ENCODE measurements at places on chromosomes 16 and 17.

DNA sequence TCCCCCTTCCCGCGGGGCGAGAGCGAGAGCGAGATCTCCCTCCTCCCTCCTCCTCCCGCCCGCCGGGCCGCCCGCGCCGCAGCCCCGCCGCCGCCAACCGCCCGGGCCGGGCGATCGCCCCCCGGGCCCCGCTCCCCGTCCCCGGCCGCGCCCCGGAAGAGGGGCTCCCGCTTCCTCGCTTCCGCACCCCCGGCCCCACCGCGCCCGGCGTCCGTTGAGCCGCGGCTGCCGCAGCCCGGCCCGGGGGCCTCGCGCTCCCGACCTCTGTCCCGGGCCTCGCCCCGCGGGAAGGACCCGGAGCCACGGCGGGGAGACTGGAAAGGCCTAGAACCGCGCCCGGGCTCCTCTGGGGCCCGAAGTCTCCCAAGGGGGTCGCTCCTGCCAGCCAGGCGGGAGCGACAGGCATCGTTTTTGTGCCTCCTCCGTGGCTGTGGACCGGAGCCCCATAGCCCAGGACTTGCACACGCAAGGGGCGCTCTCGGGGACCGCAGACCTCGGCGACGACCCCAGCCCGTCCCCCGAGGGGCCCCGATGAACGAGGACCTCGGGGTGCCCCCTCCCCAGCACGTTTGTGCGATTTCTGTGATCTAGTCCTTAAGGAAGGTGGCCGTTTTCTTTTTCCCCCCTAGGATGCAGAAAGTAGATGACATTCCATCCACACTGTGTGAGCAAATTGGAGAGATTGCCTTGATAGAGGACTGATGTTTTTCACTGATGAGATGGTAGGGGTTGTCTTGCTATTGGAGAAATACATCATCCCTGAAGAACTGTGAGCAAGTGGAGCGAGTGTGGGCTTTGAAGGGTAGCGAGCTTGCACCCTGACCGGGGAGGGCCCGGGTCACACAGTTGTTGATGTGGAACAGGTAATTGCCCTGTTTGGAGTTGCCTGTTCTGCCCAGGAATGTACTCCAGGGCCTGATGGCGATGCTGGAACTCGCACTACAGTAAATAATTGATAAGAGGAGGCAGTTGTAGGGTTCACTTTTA is 611 bp downstream of the BANP start:
- H3K4me3 ChIP-seq = peak overlapping the region; percentile 97
- peak overlapping the region; percentile 94 for H3K27ac ChIP-seq
- no peaks in the 10 kb centered on the region for H3K27me3 ChIP-seq
- H3K36me3 ChIP-seq = peaks cover 27% of the 10 kb centered on the region
- H3K4me1 ChIP-seq = peaks cover 56% of the 10 kb centered on the region

DNA sequence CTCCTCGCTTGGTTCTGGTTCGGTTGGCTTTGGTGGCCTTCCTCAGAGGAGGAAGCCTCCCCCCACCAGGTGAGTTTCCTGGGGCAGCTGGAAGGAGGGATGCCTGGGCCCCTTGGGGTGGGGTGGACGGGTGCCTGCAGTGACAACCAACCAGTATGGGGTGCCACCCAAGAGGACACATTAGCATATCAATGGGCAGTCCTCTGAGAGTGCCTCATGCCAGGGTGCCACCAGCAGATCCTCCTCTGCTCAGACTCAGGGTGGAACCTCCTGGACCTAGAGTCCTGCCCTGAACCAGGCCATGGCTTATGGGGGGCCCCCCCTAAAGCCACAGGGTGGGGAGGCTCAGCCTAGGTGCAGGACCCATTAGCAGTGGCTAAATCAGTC is 2.7 kb downstream of the PPP1R1B start:
- H3K4me1 ChIP-seq = peaks cover 10% of the 10 kb centered on the region
- no peak overlapping the region for H3K27ac ChIP-seq
- H3K27me3 ChIP-seq = peaks cover 55% of the 10 kb centered on the region
- no peak overlapping the region for H3K4me3 ChIP-seq

- H3K4me1 ChIP-seq = no peaks in the 10 kb centered on the region
- DNase-seq = no peak
- no peaks in the 10 kb centered on the region for H3K36me3 ChIP-seq
Measured at GRCh38 chr17:7745748-7746470, 28.4 kb downstream of the DNAH2 start.

- H3K27me3 ChIP-seq = peaks cover 9% of the 10 kb centered on the region
- no peaks in the 10 kb centered on the region for H3K36me3 ChIP-seq
- peak overlapping the region; percentile 53 for H3K27ac ChIP-seq
- H3K4me3 ChIP-seq = peak overlapping the region; percentile 78
- DNase-seq = peak; percentile 36
- peaks cover 13% of the 10 kb centered on the region for H3K4me1 ChIP-seq
Measured at GRCh38 chr17:17391668-17392370, 85.0 kb upstream of the MED9 start.

GRCh38 chr16:61763013-61763412 is 273.2 kb downstream of the CDH8 start:
- no peaks in the 10 kb centered on the region for H3K27me3 ChIP-seq
- H3K4me3 ChIP-seq = no peak overlapping the region
- DNase-seq = no peak
- no peak overlapping the region for H3K27ac ChIP-seq
- H3K36me3 ChIP-seq = no peaks in the 10 kb centered on the region

GRCh38 chr17:58556833-58557250 is 42.4 kb upstream of the MTMR4 start:
- H3K4me1 ChIP-seq = peaks cover 7% of the 10 kb centered on the region
- no peak for DNase-seq
- peak overlapping the region; percentile 24 for H3K4me3 ChIP-seq

DNA sequence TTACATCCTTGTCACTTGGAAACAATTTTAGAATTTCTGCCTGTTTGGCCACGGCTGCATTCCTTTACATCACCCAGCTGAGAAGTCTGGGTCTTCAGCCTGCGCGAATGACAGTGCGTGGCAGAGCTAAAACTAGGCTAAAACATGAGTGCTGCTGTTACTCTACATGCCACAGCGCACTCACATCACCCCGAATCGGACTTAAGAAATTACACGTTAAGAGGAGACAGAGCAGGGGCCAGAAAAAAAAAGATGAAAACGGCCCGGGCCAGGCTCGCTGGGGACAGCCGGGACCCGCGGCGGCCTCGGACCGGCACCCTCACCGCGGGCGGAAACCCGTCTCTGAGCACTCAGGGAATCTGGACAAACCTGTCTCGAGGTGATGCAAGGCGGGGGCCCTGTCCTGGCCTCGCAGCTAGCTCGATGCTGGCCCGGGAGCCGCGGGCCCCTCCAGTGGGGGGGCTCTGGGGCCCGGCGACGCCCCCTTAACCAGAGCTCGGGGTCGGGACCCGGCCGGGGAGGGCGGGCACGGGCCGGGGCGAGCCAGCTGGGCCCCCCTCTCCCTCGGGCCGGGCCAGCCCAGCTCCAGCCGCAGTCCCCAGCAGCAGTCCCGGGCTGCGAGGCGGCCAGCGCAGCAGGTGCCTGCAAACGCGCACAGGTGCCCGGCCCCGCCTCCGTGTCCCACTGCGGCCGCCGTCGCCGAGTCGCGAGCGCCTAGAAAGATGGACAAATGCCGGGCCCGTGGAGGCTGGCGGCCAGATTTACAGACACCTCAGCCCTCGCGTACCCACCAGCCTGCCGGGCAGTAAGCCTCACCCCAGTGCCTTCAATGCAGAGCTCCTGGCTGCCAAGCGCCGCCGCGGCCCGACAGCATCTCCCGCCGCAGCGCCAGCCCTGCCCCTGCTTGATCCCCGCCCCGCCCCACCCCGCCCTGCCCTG is at the start of gene AKTIP:
Gene AKTIP (minus strand): TSS at position 879 of the 939 bp plus-strand sequence. CDS start 2,950 bp downstream, outside the sequence.
- H3K27me3 ChIP-seq = no peaks in the 10 kb centered on the region
- peaks cover 44% of the 10 kb centered on the region for H3K4me1 ChIP-seq
- H3K27ac ChIP-seq = peak within 1 kb of the TSS; percentile 88
- H3K36me3 ChIP-seq = peaks cover 27% of the 10 kb centered on the region
- DNase-seq = no peak
- H3K4me3 ChIP-seq = peak within 1 kb of the TSS; percentile 95

GRCh38 chr17:77371117-77371887 is 230.5 kb downstream of the SEC14L1 start:
- peak overlapping the region; percentile 84 for H3K4me3 ChIP-seq
- DNase-seq = no peak
- peaks cover 20% of the 10 kb centered on the region for H3K36me3 ChIP-seq
- H3K27ac ChIP-seq = no peak overlapping the region
- no peaks in the 10 kb centered on the region for H3K27me3 ChIP-seq
- peaks cover 45% of the 10 kb centered on the region for H3K4me1 ChIP-seq

DNA sequence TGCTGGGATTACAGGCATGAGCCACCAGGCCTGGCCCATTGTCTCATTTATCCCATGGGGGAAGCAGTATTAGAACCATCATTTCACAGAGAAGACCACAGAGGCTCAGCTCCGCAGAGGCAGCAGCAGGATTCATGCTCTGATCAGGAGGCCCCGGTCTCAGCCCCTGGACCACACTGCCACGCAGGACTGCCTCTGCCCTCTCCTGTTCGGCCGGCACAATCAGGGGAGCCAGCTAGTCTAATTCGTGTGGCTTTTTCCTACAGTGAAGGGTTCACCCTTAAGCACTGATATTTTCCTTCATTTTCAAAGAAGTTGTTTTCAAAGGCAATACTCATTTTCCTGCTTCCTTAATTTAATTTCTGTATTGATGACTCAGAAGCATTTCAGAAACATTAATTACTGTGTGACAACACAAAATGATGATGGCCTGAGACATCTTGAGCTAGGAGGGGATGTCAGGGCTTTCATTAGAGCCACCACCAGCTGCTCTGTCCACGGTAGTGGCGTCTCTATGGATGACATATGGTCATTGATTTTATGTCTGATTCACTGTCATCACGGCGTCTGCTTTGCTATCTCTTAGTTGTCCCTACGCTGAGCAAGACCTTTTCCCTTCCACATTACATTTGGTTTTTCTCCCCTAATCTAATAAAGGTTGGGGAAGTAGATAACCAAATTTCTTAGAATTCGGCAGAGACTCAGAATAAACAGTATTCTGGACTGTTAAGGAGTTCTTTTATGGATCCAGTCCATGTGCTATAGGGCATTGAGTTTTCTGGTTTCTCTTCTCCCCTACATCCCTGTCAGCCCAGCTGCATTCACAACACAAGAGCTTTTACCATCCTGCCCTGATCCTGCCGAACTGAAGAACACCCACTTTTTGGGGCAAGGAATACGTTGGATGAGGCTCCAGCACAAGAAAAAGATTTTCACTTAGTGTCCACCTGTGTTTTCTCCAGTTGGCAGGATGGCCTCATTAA is 314.0 kb downstream of the SLC39A11 start:
- no peak overlapping the region for H3K27ac ChIP-seq
- no peaks in the 10 kb centered on the region for H3K4me1 ChIP-seq
- no peaks in the 10 kb centered on the region for H3K36me3 ChIP-seq
- no peaks in the 10 kb centered on the region for H3K27me3 ChIP-seq
- DNase-seq = no peak

GRCh38 chr16:61403386-61403785 is 632.9 kb downstream of the CDH8 start:
- H3K36me3 ChIP-seq = no peaks in the 10 kb centered on the region
- no peak overlapping the region for H3K4me3 ChIP-seq
- no peaks in the 10 kb centered on the region for H3K27me3 ChIP-seq
- H3K4me1 ChIP-seq = no peaks in the 10 kb centered on the region

- no peaks in the 10 kb centered on the region for H3K4me1 ChIP-seq
- no peaks in the 10 kb centered on the region for H3K36me3 ChIP-seq
- H3K27ac ChIP-seq = no peak overlapping the region
Measured at GRCh38 chr17:34797720-34798119, 163.5 kb downstream of the CCT6B start.

DNA sequence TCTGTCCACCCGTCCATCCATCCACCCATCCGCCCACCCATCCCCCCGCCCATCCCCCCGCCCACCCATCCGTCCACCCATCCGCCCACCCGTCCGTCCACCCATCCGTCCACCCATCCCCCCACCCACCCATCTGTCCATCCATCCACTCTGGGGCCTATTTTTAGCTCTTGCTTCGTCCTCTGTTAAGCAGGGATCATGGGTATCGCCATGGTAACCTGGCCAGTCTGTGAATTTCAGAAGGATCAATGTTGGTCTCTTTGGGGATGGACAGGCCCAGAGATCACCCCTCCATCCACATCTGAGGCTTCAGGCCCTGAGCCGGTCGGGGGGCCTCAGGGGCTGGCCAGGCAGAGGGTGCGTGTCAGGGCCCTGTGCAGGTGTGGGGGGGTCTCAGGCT is 15.2 kb upstream of the DPEP1 start:
- no peak overlapping the region for H3K27ac ChIP-seq
- H3K4me3 ChIP-seq = no peak overlapping the region
- no peaks in the 10 kb centered on the region for H3K36me3 ChIP-seq
- DNase-seq = no peak
- H3K4me1 ChIP-seq = peaks cover 13% of the 10 kb centered on the region

DNA sequence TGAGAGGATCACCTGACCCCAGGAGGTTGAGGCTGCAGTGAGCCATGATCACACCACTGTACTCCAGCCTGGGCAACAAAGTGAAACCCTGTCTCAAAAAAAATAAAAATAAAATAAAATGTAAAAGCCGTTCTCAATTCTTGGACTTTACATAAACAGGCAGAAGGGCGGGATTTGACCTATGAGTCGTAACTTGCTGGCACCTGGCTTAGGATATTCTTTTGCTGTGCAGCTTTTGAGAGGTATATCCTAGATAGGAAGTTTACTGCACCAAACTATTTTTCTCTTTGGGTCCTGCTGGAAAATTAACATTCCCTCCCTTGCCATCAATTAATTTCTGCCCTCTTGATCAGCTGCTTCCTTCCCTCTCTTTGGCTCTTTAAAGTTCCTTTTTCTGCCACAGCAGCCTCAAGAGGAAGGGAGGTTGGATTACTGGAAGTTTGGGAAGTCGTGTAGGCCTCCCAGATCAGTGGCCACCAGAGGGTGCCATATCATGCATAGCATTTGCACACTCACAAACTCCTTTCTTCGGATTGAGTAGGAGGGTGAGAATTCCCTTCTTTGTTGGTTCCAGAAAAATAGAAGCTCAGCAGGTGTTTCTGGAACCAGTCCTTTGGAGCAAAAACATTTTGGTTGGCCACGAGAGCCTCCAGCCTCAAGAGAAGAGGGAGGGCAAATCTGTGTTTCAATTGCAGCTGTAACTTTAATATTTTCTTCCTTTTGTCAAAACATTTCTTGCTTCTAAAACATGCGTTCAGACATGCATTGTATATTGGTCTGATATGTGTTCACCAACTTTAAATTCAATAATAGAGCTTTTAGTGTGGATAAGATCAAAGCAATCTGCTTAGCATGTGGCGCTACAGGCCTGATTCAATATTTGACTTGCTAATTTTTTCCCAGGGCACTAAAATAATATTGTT is 147.3 kb downstream of the CCDC182 start:
- H3K27ac ChIP-seq = peak overlapping the region; percentile 82
- H3K4me3 ChIP-seq = peak overlapping the region; percentile 33

DNA sequence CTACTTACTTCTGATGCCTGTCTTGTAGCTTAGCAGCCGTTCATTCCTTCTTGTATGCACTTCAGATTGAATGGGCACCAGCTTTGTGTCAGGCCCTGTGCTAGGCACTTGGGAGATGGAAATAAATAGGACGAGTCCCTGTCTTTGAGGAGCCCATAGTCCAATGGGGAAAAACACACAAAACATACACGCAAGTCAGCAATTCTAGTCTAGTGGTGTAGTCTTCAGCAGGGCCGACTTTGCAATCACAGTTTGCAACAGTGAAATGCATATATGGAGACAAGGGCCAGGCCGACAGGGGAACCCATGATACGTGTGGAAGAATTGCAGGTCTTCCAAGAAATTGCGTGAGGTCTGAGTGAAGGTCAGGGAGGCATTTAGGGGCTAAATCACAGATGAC is 262.6 kb downstream of the MAF start:
- H3K4me1 ChIP-seq = no peaks in the 10 kb centered on the region
- no peaks in the 10 kb centered on the region for H3K36me3 ChIP-seq

- H3K27me3 ChIP-seq = peaks cover 5% of the 10 kb centered on the region
- H3K4me1 ChIP-seq = peaks cover 3% of the 10 kb centered on the region
- H3K27ac ChIP-seq = no peak overlapping the region
- H3K4me3 ChIP-seq = no peak overlapping the region
- H3K36me3 ChIP-seq = no peaks in the 10 kb centered on the region
Measured at GRCh38 chr16:19911747-19912454, 27.3 kb upstream of the GPRC5B start.

Measured in T-helper 2 cell treated with Interferon-gamma antibody and Interleukin-4, amounts not matched to agents 5 μg/mL and 100 μg/mL, for 36 hours (primary cell).